Effector CD4-positive, alpha-beta T cell (primary cell): ENCODE measurements at places on chromosomes 7 and 10.

DNA sequence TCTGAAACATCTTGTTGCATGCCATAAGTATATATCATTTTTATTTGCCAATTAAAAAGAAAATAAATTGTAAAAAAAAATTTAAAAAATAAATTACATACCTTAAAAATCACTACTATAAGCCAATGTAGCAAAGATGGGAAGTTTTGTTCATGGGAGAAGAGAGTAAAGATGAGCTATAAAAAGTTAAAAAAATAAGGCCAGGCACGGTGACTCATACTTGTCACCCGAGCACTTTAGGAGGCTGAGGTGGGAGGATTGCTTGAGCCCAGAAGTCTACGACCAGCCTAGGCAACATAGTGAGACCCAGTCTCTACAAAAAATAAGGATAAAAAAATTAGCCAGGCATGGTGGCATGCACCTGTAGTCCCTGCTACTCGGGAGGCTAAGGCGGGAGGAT lies 8.4 kb upstream of the STK32C start:
- DNase-seq = no peak

DNA sequence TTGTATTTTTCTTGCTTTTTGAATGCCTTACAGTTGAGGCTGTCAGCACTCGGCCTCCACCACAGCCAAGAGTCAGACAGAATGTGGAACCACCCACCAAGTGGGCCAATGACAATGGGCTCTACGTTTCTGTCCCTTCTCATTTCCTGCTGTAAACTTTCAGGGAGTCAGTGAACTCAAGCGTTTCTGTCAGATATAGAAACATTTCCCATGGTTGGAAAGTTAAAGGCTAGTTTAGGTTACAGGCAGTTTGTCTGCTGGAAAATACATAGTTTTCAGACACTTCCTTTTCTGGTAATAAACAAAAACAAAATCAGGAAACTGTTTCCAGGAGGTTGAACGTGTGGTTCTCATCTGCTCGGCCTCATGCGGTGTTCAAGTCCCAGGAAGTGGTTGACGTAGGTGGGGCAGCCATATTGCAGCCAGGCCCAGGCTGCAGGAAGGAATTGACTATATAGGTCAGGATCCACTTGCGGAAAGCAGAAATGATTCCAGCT lies 245.1 kb downstream of the CAMK1D start:
- DNase-seq = no peak

- DNase-seq = no peak
Measured at GRCh38 chr10:118590334-118590733, 5.1 kb downstream of the PRLHR start.

- no peak for DNase-seq
Measured at GRCh38 chr7:1444925-1445322, 14.3 kb downstream of the MICALL2 start.
